ENCODE measurements at places on chromosomes 2 and 18.

- DNase-seq = no peak
Measured at GRCh38 chr2:10067330-10067729, 12.9 kb downstream of the CYS1 start.

- no peak for DNase-seq
Measured at GRCh38 chr2:84181927-84182326, 277.2 kb downstream of the SUCLG1 start.

DNA sequence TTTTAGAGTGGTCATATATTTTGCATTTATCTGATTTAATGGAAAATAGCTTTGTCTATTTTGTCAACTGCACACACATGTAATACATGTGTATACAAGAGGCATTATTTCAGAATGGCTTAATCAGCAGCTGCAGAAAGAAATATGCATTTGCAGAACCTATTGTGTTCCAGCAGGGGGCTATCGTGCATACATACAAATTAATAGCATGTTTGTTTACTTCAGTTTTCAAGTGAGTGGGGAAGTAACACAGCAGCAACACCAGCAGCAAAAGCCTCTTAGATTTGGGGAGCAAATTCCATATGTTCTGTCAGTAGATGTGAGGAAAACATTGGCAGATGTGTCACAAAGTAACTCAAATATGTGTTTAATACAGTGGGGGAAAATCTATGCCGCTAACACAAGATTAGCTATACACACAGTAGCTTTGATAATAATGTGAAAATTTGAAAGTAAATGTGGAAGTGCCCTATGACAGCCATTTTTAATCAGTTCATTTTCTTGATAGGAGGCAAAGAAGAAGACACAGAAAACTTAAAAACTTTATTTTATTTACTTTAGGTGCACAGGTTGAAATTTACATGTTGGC is 218.1 kb downstream of the WDR7 start:
- no peak for DNase-seq

DNA sequence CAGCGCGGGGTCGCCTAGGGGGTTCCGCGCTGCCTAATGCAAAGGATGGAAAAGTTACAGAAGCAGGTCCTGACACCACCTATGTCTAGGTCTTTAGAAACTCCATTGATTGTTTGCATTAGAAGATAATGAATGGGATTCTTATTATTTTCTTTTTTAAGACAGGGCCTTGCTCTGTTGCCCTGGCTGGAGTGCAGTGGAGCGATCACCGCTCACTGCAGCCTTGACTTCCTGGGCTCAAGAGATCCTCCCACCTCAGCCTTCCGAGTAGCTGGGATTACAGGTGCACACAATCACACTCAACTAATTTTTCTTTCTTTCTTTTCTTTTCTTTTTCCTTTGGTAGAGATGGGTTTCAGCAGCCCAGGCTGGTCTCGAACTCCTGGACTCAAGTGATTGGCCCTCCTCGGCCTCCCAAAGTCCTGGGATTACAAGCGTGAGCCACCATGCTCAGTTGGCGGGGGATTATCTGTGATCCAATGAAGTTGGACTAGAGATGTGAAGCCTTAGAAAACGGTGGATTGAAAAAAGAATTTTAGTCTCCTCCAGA is 761 bp upstream of the IDH1 start:
- no peak for DNase-seq

DNA sequence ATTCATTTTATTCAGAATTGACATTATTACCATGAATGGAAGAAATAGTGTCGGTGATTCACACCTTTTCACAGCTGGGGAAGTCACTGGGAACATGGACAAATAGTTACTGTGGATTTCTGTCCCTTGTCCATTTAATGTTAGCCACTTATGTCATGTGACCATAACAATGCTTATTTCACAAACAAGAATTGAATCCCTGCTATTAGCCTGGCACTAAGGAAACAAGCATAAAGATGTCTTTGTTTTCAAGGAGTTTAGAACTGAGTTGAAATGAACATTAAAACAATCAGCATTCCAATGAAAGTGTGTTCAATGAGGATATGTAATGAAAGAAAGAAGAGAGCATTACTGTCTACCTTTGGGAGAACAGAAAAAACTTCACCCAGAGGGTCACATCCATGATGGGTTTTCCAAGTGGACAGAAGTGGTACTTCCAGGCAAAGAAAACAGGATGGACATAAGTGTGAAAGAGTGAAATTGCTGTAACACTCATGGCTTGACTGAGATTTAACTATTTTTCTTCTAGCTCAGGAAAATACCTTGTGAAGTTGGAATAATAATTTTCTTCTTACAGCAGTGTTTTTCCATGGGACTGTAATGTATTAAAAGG is 324.5 kb upstream of the UBE2E3 start:
- no peak for DNase-seq

DNA sequence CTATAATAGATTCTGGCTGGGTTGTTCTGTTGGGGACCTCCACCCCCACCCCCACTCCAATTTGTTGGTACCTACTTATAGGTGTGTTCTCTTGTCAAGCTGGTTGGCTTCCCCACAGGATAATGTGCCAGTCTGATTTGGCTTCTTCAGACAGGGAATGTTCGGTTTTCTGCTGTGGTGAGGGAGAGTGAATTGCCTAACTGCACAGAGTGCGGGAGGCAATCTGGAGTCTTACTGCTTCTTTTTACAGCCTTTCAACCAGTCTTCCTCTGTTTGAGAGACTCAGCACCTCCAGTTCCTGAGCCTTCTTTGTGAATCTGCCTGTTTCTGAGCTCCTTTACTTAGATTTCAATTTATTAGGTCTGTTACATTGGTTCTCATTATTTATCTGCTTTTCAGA is 27.4 kb upstream of the SNORC start:
- no peak for DNase-seq

DNA sequence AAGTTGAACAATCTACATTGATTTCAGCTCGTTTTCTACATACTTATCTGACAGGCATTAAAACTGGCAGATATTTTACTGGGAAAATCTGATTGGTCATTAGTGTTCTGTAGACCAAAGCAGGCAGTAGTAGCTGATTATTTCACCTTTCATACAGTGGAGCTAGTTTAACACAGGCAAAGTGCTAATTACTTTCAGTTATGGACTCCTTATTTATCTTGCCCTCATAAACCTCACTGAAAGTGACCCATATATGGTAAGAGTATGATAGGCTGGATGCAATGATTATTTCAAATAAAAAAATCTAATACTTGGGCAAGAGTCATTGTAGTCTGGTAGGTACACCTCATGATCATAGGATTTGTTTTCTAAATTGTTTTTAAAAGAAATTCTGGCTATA is 129.7 kb downstream of the MYO1B start:
- no peak for DNase-seq

- no peak for DNase-seq
Measured at GRCh38 chr2:61693744-61694143, 155.6 kb upstream of the XPO1 start.

- DNase-seq = no peak
Measured at GRCh38 chr18:43952398-43952797, 675.1 kb upstream of the SYT4 start.

GRCh38 chr2:58221909-58222308 is 19.2 kb downstream of the FANCL start:
- no peak for DNase-seq

DNA sequence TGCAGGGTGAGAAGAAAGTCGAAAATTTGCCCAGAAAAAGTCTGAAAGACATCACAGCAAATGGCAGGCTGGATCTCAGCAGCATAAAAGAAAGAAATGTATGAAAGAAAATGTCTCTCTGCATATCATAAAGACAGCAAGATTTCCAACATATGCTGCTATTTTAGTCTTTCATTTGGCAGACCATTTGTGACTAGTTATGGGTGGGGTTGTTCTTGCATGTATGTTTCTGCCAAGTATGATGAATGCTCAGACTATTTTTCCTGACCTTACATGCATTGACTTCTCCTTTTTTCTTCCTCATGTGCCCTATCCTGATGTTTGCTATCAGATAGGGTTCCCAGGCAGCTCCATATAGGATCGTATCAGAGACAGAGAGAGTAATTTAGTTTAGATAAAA is 58.5 kb upstream of the PARD3B start:
- DNase-seq = no peak

DNA sequence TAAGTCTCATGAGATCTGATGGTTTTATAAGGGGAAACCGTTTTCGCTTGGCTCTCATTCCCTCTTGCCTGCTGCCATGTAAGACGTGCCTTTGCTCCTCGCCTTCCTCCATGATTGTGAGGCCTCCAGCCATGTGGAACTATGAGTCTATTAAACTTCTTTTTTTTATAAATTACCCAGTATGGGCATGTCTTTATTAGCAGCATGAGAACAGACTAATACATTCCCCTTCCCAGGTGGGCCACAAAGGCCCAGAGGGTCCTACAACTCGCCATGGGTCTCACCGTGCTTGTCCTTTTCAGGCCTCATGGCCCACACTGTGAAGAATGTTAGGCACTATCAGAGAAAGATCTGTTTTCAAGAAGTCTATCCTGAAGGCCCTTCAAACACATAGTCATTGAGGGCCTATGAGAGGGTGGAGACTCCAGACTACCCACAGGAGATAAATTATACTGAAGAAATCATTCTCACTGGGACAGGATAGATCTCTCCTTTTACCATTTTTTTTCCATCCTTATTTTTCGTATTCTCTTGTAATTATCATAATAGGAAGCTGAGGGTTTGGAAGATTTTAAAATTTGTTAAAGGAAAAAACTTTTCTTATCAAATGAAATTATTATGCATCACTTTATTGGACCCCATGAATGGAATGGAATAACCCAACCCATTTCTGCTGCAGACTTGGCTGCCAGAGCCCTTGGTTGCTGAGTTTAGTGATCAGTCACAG is 91.0 kb upstream of the MSH2 start:
- no peak for DNase-seq

GRCh38 chr2:47236503-47237215 is 81.6 kb upstream of the STPG4 start:
- no peak for DNase-seq

GRCh38 chr18:35490894-35491699 is 6.7 kb downstream of the INO80C start:
- no peak for DNase-seq

DNA sequence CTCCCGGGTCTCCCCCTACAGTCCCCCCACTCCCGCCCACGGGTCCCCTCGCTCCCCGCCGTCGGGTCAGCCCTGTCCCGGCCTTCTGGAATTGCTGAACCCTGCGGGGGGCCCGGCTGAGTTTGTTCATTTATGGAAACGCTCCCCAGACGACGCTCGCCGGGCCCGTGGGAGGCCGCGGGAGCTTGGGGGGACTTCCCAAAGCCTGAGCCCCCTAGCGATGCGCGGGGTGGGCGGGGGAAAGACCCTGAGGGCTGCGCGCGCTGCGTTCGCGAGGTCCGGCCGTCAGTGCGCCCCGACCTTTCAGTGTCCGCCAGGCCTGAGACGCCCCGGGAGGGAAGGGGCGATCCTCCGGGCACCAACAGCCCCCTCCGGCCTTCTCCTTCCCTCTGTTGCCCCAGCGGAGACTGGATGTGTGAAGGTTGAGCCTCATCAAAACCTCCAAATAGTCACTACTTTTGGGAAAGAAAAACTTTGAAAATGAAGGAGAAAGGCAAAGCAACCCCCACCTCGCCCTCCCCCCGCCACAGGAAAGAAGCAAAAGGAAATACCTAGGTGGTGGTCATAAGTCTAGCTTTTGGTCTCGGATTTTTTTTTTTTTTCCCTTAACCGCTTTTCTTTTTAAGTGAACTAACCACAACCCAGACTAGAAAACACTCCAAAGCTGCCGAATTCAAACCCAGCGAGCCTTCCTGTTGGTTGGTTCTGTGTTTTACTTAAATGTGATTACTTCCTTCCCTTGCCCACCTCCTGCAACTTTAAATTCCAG is 509 bp upstream of the CYS1 start:
- DNase-seq = no peak

- DNase-seq = no peak
Measured at GRCh38 chr18:8448130-8448529, 161.1 kb upstream of the RAB12 start.

DNA sequence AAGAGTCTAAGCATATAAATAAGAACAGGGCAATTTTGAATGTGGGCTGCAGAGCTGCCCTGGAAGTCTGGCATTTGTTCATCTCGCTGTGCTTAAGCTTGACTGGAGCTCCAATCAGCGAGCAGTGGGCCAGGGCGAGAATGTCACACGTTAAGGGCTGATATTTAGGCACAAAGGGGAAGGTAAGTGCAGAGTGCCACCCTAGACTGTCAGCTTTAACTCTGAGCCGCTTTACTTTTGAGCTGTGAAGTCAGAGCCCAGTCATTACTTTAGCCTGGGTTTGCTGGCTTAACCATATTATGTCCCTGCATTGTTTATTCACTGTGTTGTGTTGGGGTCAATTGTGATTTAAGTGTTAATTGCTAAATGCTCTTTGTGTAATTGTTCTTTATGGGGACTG is 236.1 kb upstream of the SIX3 start:
- no peak for DNase-seq

GRCh38 chr18:67783196-67783946 is 266.9 kb upstream of the DSEL start:
- DNase-seq = no peak

DNA sequence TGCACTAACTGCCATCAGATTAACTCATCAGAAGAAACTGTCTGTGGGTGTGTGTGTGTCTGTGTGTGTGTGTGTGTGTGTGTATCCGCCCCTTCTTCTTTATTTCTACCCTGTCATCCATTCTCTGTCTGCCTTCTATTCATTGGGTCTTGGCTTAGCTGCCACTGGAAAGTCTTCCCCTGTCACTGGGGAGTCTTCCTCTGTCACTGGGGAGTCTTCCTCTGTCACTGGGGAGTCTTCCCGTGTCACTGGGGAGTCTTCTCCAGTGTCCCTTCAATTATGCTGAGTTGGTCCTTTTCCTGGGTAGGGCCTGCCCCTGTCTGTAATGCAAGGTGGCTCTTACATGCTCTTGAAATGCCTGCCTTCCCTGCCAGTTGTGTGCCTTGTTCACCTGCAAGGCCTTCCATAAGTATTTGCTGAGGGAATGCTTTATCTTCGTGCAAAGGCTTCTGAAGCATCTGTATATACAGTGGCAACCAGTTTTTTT is 18.9 kb upstream of the POLR1B start:
- DNase-seq = no peak

- DNase-seq = no peak
Measured at GRCh38 chr2:38026846-38027245, 49.1 kb downstream of the CYP1B1 start.

DNA sequence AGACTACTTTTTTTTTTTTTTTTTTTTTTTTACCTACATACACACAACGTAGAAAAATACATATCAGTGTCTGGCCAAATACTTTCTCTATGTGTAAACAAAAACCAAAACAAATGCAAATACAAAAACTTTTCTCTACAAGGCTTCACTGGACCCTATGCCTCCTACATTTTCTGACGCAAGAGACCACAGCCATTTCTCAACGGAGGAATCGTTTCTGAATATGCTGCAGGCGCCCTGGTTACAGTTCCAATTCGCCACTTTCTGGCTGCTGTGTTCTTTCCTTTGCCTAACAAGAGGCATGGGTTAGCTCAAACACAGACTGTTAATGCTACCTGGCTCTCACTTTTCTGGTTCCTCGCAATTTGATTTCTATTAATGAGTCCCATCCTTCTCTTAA is 96.4 kb downstream of the EPB41L3 start:
- no peak for DNase-seq

- DNase-seq = no peak
Measured at GRCh38 chr18:28669165-28669564, 492.2 kb upstream of the CDH2 start.

- no peak for DNase-seq
Measured at GRCh38 chr2:201357221-201357620, at the start of gene FLACC1. Gene FLACC1 (minus strand): TSS chr2:201357345. CDS start chr2:201351404, 5,941 bp downstream.

- no peak for DNase-seq
Measured at GRCh38 chr2:146386096-146386495, 1458.7 kb upstream of the ACVR2A start.

- DNase-seq = no peak
Measured at GRCh38 chr2:143231254-143231645, 102.0 kb downstream of the ARHGAP15 start.
